Cortex of kidney (tissue), 1 donor: ENCODE measurements at places on chromosomes 3 and 15.

- DNase-seq, result no peak
Observed at GRCh38 chr15:67039384-67040075, 25.9 kb upstream of the SMAD3 start.

DNA sequence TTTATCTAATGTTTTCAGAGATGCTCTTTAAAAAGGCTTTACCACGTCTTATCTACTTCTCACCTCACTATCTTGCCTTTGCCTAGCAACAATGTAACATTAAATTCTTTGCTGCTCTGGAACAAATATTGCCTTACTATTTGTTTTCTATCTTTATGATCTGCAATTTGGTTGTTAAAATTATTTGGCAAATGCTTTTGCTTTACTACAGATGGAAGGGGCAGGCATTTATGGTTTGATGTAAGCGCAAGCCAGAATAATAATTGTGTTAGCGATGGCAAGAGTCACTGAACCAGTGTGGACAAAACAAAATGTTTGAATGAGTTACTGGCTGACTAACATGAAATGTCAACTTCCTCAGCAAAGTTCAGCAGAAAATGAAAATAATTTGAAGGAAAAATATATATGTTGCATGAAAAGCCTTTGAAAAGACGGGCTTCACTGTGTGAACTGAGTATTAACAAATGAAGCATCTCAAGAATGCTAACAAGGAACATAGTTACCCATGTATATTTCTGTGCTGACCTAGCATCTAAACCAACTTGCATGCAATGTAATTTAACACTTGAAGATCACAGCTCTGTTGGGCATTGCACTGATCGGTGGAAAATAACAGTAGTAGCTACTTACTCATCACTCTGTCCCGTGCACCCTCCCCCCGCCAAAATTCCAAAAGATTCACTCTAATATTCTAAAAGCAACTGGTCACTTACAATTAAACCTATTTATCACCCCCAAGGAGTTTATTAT, 454.0 kb upstream of the ARHGEF26 start:
- DNase-seq, result no peak

- DNase-seq, result no peak
Observed at GRCh38 chr15:63335543-63336240, 46.0 kb downstream of the CA12 start.

DNA sequence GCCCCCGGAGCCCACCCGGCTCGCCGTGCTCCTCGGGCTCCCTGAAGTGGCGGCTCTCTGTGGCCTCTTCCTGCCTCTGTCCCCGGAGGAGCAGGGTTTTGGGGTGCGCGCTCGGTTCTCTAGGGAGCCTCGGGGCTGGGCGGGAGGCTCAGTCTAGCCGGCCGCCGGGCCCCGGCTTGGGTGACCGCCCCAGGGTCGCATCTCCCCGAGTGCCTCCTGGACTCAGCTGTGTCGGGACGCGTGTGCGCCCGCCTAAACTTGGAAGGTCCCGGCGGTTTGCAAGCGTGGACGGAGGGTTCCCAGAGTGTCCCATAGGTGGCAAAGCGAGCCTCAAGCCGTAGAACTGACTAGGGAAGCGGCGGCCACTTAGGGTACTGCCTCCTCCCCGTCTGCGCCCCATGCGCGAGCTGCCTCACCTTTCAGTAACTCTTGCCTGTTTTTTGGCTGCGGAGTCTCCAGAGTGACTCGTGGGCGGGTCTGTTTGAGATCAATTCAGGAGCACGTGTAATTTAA, 601 bp downstream of the ACTL6A start:
- no peak for DNase-seq

DNA sequence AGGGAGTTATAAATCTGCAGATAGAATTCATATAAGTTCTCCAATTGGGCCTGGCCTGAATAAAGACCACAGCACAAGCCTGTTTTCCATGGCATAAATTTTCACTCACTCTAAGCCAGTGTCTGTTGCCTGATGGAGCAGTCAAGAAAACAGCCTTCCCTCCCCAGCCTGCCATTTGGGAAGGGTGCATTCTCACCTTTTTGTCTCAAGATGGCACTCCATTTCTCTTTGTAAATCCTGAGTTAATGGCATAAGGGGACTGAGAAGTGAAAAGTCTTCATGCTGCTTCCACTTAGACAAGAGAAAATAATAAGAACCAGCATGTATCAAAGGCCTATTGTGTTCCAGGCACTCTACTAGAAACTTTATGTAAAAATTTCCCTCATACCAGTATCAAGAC, 115.6 kb upstream of the MANF start:
- DNase-seq, result no peak

GRCh38 chr3:119184796-119185570, 11.6 kb downstream of the UPK1B start:
- no peak for DNase-seq

- no peak for DNase-seq
Observed at GRCh38 chr15:95142531-95142930, 911.2 kb downstream of the MCTP2 start.

GRCh38 chr3:156782921-156783320, 43.2 kb upstream of the LEKR1 start:
- DNase-seq, result no peak

GRCh38 chr15:29522373-29523276, 253.0 kb upstream of the NSMCE3 start:
- no peak for DNase-seq
